ENCODE measurements at places on chromosomes 12 and 14.

GRCh38 chr12:100789975-100790374, 4.6 kb upstream of the ANO4 start:
- no peak for DNase-seq

DNA sequence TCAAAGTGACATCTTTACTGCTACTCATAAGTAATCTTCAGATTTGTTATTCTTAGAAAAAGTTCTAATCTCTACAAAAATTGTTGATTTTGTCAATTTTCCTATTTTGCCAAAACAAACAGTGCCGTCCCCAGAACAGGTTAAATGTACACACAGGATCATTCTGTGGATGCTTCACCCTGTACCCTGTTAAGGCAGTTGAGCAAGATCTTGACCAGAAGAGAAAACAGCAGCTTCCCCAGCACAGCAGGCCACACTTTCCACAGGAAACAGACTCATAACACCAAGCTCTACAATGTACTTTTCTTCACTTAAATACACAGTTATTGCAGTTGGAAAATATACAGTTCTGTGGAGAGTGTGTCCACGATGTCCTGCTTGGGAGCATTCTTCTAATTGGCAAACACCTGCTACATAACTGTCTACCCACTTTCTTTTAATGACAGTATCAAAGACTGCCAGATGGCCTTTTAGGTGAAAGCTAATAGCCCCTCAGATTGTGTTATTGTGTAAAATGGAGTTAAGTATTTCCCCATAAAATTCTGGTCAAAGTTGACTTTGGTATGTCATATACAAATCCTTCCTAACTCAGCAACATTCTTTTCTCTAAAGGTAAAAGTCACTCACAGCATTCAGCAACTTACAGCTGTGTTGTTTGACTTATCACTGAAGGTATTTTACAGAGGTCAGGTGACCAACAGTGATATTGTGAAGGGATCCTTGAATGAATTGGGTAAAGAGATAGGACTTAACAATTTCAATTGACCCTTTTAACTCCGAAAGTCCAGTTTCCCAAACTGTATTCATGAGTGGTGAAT, 77.0 kb downstream of the SEC23A start:
- DNase-seq = no peak

- no peak for DNase-seq
These were observed 6.0 kb upstream of the MYF6 start for GRCh38 chr12:80701388-80701787.

DNA sequence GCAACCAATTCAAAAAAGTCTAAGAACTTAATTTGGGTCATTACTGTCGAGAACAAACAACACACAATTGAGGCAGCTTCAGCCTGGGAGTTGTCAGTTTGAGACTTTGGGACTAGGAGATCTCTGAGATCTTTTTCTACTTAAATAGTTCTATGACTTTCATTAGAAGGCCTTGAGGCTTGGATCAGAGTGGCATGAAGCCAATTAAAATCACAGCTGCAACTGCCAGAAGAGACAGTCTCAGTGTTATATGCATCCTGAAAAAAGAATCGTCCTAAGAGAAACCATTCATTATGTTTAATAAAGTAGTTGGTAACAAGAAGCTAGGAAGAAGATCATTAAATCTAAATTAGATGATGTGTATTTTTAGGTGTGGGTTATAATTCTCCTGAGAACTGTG, 170.8 kb upstream of the RASSF8 start:
- no peak for DNase-seq

GRCh38 chr12:28704477-28705169, 444.5 kb upstream of the FAR2 start:
- DNase-seq = no peak
